ENCODE measurements at places on chromosomes 13 and 19.

GRCh38 chr13:112899281-112900225 is 69.5 kb upstream of the MCF2L start:
- DNase-seq, result no peak

- DNase-seq, result no peak
These were observed 68.9 kb upstream of the GPR183 start for GRCh38 chr13:99376132-99376531.

GRCh38 chr13:51865838-51866237 is 4.1 kb downstream of the CCDC70 start:
- no peak for DNase-seq

- DNase-seq, result no peak
These were observed 18.6 kb downstream of the NALCN start for GRCh38 chr13:101397742-101398141.

- no peak for DNase-seq
These were observed 44.7 kb downstream of the PLPP2 start for GRCh38 chr19:246551-246950.

All from activated CD4-positive, CD25-positive, alpha-beta regulatory T cell treated with anti-CD3 and anti-CD28 coated beads, Interleukin-2, amount 50 U/mL, for 72 hours (primary cell).